Fibroblast of pulmonary artery (primary cell): ENCODE measurements at places on chromosomes 11 and 22.

DNA sequence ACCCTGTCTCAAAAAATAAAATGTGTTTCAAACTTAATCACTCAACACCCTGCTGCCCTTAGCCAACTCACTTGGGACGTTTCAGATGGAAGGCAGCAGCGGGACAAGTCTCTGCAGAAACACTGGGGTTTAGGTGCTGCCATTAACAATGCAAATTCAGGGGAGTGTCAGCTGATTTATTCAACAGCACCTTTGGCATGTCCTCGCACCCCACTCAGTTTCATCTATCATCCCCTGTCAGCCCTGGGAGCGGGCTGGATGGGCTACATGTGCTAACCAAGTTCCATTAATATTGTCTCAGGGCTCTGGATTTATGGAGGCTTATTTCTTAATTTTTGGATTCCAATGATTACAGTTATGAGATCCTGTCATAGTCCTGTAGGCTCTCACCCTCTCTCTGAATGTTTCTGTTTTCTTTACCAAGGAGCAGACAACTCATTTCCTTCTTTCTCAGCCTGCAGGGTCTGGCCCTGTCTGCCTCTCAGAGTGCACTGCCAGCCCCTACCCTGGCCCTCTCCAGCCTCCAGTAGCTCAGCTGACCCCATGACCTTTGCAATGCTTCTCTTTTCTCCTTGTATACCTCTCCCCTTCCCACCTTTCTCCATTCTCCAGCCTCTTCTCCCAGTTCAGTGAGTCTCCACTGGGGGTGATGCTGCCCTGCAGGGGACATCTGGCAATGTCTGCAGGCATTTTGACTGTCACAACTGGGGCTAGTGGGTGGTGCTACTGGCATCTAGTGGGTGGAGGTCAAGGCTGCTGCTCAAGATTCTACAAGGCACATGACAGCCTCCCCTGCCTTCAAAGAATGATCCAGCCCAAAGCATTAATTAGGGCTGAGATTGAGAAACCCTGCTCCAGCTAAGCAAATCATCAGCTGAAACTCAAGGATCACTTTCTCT lies 79.0 kb downstream of the APIP start:
- DNase-seq, result no peak

DNA sequence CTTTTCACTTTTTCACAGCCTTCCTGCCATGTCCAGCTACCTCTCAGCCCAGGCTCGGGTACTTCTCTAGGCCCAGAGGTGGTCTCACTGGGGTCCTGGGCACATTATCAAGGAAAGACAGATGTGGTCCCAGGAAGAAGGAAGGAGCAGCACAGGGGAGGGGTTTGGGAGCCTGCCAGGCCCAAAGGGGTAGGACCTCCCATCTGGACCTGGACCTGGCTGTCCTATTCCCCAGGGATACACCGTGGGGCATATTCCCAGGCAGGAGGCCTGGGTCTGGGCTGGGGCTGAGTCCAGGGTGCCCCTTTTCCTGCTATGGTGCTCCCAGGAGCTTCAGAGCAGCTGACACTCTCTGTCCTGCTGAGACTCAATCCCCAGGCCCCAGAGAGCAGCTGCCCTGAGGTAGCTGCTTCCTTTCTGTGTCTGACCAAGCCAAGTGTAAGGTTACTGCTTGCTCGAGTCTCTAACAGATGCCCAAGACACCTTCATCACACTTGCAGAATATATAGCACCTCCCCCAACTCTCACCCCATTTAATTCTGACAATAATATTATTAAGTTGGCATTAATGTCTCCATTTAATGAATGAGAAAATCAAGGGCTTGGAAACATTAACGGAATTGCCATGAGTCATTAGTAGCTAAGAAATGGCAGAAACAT lies 232.0 kb downstream of the BUD13 start:
- DNase-seq, result no peak

- peak; percentile 87 for DNase-seq
Measured at GRCh38 chr11:86218125-86219084, 26.1 kb upstream of the EED start.

- no peak for DNase-seq
Measured at GRCh38 chr11:134753771-134754520, 341.9 kb upstream of the B3GAT1 start.

DNA sequence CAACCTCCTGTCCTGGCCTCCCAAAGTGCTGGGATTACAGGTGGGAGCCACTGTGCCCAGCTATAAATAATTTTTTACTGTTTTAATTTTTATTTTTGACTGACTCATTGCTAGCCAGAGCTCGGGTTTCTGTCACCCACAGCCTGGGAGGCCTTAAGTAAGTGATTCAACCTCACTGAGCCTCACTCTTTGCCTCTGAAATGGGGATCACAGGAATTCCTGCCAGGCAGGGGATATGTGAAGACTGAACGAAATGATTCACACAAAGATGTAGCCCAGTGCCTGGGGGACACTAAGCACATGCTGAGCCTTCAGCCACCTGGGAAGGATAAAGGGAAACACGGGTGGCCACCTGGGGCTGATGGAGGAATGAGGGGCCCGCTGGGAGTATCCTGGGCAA lies 3.8 kb upstream of the LRRC74B start:
- peak; percentile 13 for DNase-seq

DNA sequence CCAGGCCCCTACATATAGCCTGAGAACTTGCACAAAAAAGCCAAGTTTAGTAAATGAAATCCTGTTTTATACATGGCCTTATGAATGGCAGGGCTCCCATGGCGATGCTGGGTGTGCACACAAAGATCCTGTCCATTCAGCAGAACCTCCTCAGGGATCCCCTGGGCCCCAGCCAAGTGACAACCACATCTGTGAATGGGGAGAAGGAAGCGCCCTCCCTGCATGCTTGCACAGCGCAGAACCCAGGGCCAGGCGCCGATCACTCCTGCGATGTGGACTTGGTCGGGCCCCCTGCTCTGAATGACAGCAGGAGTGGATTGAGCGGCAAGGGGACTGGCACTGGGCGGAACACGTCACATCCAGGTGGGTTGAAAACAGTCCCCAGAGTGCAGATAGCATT lies 4.5 kb upstream of the CDC42EP2 start:
- DNase-seq, result no peak

GRCh38 chr11:59556115-59556916 lies 45.0 kb downstream of the OR4D9 start:
- peak; percentile 82 for DNase-seq

- no peak for DNase-seq
Measured at GRCh38 chr11:9347100-9347499, 32.7 kb upstream of the TMEM41B start.

- DNase-seq, result no peak
Measured at GRCh38 chr11:223884-224283, 12.3 kb downstream of the SIRT3 start.

DNA sequence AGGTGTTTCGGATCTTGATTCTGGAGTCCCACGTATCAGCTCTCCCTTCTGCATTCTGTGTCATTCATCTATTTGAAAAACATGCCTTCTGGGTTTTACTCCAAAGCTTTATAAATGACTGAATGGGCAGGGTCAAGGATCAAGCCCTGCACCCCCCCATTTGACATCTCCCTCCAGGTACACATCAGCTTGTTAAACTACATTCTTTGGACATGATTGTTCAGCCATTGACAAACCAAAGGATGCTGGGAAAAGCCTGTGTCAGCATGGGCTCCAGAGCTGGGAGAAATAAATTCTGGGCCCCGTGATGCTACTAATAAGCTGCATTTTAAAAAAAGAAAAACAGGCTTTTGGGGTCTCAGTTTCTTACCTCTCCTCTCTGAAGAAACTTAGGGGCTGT lies 103.7 kb downstream of the DSCAML1 start:
- no peak for DNase-seq

DNA sequence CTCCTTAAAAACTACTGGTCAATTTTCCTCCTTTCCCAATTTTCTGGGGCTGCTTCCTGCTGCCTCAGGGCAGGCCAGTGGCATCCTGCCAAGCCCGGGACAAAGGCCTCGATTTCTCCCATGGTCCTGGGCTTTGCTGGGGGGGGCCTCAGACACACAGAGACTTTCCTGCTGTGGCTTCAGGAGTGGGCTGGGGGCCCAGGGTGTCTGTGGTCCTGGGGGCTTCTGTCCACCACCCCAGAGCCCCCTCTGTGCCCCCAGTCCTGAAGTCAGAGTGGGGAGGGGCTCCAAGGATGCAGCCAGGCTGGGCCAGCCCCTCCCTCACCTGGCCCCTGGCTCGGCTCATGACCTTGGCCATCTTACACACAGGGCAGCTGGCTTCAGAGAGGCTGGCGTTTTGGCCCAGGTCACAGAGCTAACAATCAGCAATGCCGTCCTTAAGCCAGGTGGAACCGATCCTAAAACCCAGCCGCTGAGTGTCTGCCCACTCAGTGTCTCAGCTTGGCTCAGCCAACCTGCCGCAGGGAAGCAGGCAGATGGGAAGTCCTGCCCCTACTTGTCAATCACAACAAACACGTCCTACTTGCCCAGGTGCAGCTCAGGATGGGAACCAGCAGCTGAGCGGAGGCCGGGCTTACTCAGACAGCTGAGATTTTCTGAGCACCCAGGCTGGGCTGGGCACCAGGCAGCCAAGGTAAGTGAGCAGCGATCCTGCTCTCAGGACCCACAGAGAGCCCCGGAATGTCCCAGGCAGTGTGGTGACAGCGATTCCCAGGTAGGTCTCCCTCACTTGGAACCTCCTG lies 34.6 kb downstream of the OSBPL5 start:
- no peak for DNase-seq

DNA sequence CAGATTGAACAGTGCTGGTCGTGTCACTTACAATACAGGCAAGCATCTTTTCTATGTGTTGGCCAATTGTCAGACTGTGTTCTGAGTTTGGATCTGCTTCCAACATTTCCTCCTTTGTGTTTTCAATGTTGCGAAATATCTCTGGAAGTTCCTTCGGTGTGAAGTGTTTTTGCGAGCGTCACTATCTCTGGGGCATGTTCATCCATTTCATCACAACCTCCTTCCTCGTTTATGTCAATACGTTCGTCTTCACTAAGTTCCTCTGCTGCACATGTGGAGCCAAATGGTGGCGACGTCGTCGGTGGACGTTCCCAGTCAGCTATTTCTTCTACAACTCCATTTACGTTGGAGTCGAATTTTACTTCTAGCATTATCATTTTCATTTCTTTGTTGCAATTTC lies 100.2 kb upstream of the LMO1 start:
- peak; percentile 21 for DNase-seq

GRCh38 chr11:39145346-39145745 lies 2314.1 kb downstream of the LRRC4C start:
- DNase-seq, result no peak

DNA sequence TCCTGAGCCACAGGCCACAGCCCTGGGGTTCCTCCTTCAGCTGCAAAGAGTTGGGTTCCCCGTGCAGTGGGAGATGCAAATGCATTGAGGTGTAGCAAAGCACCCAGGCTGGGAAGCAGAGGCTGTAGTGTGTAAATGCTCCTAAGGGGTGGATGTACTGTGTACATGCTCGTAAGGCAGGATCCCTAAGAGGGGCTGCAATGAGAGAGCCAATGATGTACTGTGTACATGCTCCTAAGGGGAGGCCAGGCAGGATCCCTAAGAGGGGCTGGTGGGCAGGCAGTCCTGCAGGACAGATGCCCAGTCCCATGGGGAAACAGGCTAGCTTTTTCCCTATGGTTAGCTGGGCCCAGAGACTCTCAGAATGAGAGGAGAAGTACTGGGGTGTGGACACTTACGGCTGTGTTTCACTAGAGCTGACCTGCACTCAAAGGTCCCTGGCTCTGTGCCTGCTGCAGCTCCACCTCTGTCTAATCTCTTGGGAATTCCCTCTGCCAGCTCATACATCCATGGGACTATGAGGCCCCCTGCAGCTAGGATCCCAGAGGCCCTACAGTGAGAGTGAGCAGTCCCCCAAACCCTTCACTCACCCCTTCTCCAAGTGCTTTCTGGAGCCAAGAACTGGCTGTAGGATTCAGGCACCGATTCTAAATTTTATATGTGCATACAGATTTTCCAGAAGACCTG lies 261.9 kb upstream of the LUZP2 start:
- peak; percentile 59 for DNase-seq

- DNase-seq, result no peak
Measured at GRCh38 chr22:35661464-35661863, 13.2 kb downstream of the APOL6 start.

DNA sequence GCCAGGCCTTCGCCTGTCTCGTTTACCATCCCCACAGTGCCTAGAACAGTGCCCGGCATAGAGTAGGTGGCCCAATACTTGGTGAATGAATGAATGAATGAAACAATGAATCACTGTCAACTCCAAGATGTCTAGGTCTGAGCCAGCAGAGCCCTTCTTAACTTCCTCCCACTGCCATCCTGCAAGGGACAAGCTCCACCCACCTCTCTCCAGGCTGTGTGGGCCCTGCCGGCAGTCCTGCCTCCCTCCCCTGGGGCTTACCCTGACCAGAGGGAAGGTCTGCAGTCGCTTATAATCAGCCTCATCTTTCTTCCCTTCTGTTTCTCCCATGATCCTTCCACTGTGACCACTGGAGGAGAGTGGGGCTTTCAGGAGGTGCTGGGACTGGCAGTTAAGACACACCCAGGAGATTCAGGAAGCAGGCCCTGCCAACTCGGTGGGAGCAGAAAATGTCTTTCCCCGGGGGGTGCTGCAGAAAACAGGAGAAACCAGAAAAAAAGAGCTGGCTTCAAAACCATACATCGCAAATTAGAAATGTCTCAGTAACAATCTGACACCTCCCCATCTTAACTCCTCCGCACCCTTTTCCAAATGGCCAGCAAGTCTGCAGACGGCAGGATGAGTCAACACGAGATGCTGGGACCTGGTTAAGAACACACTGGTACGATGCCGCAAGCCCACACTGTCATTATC lies 11.4 kb downstream of the DNAL4 start:
- DNase-seq, result peak; percentile 71

- DNase-seq, result no peak
Measured at GRCh38 chr22:19463008-19463407, 15.5 kb upstream of the C22orf39 start.

- peak; percentile 15 for DNase-seq
Measured at GRCh38 chr11:129703846-129704245, 111.8 kb upstream of the TMEM45B start.

- DNase-seq, result no peak
Measured at GRCh38 chr11:29027436-29027835, 919.2 kb downstream of the METTL15 start.

DNA sequence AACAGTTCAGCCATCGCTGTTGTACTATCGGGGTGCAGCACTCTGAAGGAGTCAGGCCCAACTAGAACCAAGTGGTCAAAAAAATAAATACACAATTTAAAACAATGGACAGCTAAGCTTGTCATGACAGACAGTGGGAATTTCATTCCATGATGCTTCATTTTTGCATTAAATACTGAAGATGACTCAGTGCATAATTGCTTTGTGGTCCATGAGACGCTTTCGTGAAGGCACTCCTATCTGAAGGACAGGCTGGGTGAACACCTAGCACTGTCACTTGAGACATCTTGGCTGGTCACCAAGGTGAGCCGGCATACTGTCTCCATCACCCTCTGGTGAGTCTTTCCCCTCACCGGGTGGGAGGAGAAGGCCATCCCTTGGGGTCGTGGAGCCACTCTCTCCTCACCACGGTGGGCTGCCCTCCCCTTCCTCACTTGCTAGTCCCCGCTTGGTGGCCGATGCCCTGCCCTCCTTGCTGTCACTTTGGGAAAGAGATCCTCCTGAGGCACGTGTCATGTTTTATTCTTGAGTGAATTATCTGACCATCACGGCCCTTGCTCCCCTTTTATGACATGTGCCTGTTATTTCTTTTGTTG lies 4.9 kb upstream of the TESMIN start:
- no peak for DNase-seq
